Jurkat, Clone E6-1 (cell line): ENCODE measurements at places on chromosomes 1 and 21.
A peak's percentile ranks its signal among the peaks of the same experiment; 100 is the strongest.

DNA sequence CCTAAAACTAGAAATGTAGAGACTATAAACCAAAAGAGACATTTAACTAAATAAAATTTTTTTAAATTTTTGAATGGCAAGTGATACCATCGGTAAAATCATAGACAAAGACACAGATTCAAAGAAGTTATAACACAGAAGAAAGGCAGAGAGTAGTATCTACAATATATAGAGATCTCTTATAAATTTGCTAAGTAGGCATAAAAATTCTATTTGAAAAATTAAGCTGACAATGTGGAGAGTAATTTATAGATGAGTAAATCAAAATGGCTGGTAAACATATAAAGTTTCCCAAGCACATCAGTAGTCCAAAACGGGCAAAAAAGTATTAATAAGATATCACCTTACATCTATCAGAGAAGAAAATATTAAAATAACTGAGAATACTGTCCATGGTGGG is 1061.0 kb downstream of the ADGRL2 start:
- DNase-seq, result no peak

DNA sequence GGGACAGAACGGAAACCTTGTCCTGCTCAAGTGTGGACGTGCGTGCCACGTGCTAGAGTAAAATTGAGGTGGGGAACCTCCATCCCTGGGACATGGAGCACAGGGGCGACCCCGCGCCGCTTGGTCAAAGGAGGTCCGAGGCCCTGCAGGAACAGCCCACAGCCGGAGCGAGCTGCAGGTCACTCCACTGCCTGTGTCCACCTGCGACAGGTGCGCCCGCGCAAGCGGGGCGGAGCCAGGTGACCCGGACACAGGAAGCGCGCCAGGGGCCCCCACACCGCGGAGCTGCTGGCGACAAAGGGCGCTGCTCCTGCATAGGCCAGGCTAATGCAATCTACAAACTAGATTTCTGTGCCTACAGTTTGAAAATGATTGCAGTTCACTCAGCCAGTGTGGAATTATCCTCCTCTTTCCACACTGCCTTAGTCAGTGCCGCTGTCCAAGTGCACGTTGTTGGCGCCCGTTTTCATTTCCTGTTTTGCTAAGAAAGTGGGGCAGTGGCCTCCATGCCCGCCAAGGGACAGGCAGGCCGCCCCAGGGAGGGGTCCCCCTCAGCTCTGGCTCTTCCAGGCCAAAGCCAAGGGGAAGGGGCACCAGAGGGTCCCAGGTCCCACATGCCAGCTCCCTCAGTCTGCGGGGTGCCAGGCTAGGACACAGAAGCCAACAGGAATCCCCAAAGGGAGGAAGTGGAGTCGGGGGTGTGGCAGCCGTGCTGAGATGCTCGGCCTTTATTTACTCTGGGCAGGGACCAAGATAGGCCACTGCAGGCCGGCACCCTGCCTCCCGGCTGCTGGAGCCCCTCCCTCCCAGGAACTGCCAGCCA is 4.3 kb upstream of the NADK start:
- no peak for DNase-seq

DNA sequence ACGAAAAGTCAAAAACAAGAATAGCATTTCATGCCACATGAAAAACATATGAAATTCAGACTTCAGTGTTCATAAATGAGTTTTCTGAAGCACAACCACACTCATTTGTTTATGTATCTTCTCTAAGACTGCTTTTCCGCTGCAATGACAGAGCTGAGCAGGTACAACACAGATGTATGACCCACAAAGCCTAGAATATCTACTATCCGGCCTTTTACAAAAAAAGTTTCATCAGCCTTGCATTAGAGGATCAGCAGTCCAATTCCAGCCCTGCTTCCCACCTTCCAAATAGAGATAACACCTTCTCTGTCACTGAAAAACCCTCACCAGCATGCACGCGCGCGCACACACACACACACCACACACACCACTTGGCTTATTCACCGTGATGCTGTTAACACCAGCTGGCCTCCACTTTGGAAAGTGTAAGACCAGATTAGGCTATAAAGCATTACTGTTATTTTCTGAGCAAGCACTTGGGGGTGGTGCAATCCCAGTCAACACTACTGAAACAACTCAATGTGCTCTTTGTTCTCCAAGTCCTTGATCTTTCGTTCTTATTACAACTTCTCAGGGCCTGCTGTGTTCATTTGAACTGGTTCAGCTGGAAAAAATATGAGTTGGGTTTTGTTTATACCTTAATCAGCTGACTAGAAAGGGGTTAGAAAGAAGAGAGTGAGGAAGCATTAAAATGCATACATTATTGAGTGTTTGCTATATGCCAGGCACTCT is 90.0 kb downstream of the GLUL start:
- peak; percentile 93 for DNase-seq

DNA sequence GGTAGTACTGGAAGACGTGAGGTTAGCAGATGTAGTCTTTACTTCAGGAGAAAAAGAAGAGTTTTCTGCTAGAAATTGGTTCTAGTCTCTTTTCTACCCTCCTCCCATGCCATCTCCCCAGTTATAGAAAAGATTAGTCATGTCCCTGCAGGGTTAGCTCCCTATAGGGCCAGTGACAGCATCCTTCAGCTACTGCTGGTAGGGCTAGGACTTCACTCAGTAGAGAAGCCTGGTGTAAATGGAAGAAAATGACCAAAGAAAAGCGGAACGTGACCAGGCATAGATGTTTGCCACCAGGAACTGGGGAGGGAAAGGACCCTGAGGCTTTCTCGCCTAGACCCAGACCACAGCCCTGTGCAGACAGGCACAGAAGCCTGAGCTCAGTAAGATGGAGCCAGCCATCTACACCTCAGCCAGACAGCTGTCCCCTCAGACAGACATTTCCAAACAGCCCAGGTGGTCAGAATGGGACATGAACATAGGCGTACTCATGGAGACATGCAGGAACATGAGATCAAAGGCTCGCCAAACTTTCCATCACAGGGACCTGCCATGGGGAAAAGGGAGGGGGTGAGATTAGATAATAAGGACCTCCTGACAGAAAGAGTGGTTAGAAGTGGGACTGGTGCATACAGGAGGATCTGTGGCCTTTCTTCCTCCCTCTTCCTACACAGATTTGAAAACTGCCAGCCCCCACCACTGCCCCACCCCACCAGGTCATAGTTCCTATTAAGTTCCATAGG is 23.5 kb upstream of the SLAMF9 start:
- no peak for DNase-seq

GRCh38 chr1:228154670-228155571 is 5.2 kb downstream of the GJC2 start:
- DNase-seq, result no peak

GRCh38 chr21:30408782-30409494 is 13.1 kb downstream of the KRTAP13-1 start:
- DNase-seq, result peak; percentile 70

DNA sequence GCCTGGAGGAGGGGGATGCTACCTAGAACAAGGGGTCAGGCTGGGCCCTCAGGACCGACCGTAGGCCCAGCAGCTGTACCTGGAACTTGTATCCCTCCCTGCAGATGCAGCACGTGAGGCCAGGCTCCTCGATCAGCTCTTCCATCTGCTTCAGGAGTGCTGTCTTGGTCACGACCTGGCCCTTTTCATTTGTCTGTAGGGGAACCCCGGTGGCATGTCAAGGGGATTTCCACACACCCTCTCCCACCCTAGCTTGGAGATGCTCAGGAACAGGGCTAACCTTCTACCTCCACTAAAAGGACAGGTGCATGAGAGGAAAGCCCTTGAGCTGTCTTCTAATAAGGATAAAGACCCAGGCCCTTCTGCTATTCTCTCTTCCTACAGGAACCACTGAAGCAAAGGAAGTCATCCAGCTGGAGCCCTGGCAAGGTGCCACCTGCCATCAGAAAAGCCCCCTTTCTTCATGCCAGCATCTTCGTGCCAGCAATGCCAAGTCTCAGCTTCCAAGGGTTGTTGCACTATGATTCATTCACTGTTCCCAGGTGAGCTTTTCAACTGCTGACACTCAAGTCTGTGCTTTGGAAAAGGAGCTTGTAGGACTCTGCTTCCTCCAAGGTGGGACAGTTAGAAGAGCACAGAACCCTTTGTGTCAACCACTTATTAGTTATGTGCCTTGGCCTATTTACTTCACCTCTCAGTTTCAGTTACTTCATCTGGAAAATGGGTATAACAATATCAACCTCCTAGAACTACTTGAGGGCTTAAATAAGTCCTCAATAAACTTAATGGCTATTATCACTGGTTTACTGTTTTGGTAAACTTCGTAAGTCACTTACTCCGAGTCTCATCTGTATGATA is 122.1 kb downstream of the UBR4 start:
- DNase-seq, result no peak

DNA sequence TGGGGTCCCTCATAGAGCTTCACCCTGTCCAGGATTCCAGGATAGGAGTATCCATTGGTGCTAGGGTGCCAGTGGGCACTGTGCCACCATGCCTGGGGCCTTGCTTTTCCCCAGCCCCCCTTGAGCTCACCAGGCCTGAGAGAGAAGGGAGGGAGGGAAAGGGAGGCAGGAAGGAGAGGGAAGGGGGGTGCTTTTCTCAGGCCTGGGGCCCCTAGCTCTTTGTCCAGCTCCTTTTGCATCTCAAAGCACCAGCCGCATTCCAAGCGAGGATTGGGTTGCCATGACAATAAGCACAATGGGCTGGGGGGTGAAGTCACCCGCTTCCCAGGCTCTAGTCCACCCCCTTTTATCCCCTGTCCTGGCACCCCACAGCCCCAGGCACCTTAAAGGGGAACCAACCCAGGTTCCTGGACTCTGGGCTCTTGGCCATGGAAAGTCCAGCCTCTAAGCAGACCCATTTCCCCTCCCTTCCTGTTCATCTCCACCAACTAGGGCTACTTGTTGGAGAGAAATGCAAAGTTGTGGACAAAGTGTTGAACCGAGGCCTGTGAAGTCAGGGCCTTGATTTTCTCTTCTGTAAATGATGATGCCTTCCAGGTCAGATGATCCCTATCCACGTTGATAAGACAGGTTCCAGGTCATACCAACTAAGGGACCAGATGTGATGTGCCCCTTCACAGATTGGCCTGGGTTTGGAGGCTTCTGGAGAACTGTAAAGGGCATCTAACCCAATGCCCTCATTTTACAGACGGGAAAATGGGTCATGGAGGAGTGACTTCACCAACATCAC is 11.4 kb downstream of the THBS3 start:
- no peak for DNase-seq

GRCh38 chr1:6930732-6931300 is 145.6 kb downstream of the CAMTA1 start:
- DNase-seq, result no peak
